ENCODE measurements at places on chromosomes 1 and 21.

DNA sequence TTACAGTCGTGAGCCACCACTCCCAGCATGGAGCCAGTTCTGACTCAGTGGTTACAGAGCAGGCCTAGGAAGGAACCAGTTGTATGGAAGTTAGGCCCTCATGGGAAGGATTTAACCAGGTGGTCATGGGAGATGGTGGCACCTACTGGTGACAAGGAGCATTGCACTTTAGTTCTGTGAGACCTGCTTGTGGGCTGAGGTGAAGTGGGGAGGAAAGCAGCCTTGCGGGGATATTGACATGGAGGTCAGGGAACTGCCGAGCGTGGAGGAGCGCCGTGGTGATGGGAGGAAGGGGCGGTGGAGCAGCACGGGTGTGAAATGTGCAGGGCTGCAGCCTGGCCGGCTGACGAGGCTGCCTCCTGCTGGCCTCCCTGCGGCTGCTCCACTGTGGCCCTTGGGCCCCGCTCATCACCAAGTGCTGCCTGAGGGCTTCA lies 100.4 kb downstream of the GALNT2 start:
- peak; percentile 57 for DNase-seq

DNA sequence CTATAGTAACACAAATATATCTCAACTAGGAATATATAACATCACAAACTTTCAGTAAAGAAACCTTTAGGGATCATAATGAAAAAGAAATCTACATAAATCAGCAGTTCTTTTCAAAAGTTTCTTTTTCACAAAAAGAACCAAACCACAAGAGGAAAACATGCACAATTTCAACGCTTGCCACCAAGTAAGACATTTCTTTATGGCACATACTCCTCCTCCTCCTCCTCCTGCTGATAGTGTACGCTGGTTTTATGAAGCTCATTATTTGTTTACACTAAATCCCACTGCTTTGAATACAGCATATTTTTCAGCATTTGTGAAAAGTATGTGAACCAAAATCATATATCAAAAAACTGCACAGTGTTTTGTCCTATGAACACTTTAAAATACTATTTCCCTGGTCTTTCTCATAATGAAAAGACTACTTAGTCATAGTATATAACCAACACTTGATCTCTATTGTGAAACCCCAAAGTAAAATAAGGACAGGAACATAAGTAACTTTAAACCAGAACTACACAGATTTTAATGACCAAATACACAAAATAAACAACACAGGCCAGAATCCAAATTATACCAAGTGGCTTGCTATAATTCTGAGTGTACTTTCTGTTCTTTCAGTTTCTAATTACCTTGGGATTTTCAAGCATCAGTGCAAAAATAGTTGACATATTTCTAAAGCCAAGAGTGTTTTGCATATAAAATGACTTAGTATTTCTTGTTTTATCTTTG lies 184.2 kb downstream of the EIF4G3 start:
- DNase-seq: no peak

GRCh38 chr1:25031601-25031965 lies 101.5 kb upstream of the RUNX3 start:
- peak; percentile 40 for DNase-seq

GRCh38 chr1:194698908-194699318 lies 1512.5 kb upstream of the B3GALT2 start:
- no peak for DNase-seq

DNA sequence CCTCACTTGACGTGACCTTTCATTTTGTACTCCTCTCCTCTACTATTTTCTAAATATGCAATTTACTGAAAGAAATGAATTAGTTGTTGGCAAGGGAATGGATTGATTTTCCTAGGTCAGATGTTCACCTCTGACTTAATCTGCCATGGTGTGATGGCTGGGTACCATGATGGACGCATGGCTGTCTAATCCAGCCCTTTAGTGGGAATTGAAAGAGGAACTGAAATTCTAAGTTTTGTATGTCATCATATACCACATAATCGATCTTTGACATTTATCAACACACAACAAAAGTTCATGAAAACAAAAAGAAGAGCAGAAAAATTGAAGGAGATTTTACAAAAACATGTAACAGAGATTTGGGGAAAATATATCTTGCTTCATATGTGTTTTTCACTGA lies 331.3 kb upstream of the SNX7 start:
- DNase-seq: no peak

DNA sequence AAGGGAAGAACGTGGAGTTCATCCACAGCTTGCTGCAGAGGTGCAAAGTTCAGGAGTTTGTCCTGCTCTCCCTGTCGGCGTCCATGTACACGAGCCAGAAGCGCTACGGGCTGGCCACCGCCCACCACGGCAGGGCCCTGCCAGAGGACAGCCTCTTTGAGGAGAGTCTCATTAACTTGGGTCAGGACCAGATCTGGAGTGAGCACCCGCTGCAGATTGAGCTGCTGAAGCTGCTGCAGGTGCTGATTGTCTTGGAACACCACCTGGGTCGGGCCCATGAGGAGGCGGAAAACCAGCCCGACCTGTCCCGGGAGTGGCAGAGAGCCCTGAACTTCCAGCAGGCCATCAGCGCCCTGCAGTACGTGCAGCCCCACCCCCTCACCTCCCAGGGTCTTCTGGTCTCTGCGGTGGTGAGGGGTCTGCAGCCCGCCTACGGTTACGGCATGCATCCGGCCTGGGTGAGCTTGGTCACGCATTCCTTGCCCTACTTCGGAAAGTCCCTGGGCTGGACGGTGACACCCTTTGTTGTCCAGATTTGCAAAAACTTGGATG lies 73.8 kb upstream of the MORC3 start:
- DNase-seq: no peak
